Mesenteric fat pad (tissue), 1 donor: ENCODE measurements at places on chromosomes 2 and 18. TPM values are rescaled to one million over a fixed set of nuclear protein-coding genes. Genes with fewer than 3 reads are reported as not detected.

- DNase-seq = no peak
Measured at GRCh38 chr2:237149425-237149824, 63.7 kb downstream of the COPS8 start.

- DNase-seq = no peak
Measured at GRCh38 chr2:227324642-227324994, 433 bp upstream of the MFF start.

GRCh38 chr2:197121255-197121654 is 189.3 kb downstream of the ANKRD44 start:
- no peak for DNase-seq

DNA sequence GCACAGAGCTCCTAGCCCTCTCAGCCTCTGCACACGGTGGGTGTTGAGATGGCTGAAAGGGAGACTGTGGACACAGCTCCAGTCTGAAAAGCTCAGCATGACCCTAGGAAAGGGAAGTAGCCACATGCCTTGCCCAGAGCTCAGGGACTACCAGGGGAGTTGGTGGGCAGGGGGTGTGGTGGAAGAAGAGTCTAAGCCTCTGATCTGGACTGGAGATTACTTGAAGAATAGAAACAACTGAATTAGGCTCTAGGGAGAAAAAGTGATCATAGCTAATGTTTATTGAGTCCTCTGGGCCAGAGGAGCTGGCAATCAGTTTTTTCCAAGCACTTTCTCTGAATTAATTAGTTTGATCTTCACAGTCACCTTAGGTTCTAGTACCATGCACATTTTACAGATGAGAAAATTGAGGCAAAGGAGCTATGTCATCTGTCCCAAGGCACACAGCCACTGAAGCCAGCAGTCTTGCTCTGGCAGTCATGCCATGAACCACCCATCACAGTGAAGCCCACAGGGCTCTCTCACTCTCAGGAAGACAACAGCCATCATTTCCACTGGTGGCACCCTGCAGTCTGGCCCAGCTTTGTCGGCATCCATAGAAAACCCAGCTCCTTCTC is 10.3 kb downstream of the SDC1 start:
- no peak for DNase-seq

DNA sequence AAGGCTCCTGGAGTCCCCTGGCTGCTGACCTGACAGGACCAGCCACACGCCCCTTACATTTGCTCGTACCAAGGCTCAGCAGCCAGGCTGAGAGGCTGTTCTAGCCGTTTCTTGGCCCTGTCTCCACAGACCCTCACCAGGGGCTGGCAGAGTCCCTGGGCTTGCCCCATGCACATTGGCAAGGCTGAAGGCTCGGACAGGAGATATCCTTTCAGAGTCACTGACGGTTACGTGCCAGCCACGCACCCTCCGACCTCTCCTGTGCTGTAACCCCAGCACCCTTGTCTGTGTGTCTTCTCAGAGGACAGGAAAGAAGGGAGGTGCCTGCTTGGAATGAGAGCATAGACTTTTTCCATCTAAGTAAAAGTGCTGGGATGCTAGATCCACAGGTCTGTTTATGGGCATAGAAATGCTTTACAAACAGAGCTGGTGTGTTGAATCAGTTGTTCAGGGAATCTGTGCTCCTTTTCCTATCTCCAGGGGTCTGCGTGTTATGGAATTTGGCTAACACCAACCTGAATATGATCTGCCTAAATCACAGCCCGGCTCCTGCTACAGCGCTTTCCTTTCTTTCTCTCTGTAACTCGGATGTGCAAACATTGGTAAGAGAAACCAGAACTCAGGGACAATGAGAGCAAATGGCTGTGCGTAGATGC is 41.0 kb downstream of the COPS8 start:
- DNase-seq = no peak

- peak; percentile 74 for DNase-seq
Measured at GRCh38 chr2:128252501-128252900, 66.2 kb downstream of the HS6ST1 start.

DNA sequence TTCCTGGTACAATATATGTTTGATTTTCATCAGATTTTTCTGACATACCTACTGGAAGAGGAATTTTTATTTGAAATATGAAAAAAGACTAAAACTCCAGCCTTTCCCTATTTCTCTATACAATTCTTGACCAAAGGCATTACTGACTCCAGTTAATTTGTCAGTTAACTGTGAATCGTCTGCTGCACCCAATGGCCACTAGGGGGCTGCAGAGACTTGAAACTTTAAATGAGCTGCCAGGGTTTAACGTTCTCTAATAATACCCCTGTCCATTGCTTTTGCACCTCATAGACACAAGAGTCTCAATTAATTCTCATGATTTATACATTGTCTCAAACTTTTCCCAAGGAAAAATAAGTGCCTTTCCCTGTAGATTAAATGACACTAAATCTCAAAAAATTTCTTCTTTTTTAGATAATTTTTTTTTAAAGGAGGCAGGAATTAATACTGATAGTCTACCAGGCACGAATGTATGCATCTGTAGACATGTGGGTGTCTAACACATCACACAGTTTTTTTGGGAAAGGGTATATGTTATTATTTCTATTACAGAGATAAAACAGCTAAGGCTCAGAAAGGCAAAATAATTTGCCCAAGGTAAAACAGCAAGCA is 1.8 kb upstream of the ALK start:
- DNase-seq = no peak

PKDCC gene
- total RNA-seq = 289 TPM

GRCh38 chr2:181575024-181575649 is 81.8 kb downstream of the CERKL start:
- DNase-seq = no peak

DNA sequence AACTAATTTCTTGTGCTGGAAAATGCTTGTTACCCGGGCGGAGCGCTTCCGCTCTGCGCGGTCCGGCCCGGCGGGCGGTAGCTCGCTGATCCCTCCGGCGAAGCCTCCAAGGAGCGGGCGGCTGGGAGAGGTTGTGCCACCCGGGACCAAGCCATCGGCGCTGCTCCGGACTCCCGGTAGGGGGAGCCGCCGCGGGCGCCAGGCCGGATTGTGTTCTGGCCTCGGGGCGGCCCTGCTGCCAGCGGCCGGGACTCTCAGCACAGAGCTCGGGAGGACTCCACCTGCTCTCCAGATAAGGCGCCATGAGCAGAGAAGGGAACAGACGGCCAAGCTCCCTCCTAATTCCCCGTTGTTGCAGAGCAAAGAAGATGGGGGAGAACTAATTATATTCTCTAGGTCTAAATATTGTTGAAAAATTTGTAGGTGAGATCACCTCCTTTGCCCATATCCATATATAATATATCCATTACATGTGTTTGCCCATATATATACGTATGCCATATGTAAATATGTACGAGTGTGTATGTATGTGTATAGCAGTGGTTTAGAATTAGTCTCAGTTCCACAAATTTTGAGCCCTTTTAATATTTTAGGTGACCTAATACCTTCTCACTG is 13.8 kb upstream of the SATB2 start:
- no peak for DNase-seq

DNA sequence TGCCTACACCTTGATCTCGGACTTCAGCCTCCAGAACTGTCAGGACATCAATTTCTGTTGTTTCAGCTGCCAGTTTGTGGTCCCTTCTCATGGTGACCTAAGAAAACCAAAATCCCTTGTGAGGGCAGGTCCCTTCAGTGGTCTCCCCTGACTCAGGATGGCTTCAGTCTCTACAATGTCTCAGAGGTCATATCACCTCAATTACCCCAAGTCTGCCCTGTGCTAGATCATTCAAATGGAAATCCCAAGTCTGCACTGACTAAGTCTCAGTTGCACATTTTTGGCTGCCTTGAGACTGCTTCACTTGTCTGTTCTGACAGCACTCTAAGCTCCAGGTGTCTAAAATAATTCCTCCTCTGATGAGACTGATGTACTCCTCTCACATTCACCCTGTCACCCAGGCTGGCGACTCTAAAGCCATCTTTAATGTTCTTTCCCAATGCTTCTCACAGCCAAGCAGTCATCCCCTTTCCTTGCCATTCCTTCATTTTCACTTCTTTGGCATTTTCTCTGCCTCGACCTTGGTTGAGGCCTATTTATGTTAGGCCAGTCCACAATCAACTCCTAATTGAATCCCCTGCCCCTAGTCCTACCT is 470.8 kb downstream of the DLGAP1 start:
- DNase-seq = no peak

MEP1B gene
- total RNA-seq = 0.42 TPM

GRCh38 chr2:72013726-72014125 is 133.9 kb downstream of the CYP26B1 start:
- DNase-seq = peak; percentile 80

DNA sequence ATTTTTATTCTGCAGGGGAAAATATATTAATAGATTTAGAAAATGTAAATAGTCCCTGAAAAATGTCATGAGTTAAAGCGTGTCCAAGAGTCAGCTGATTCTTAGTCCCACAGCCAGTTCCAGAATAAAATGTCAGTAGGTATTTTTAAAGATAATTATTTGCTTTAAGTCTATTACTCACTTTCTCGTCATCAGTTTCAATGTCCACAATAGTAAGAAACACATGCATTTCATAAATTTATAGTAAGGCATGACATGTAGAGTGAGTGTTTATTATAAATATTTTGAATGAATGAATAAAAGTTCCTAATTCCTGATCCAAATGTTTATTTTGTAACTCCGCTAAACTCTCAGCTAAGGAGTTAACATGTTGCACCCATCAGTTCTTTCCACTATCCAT is 1044.0 kb upstream of the PIK3C3 start:
- DNase-seq = no peak

SH3RF3 gene
- total RNA-seq = 20.4 TPM

- no peak for DNase-seq
Measured at GRCh38 chr2:164574931-164575330, 46.4 kb downstream of the GRB14 start.

GRCh38 chr2:236657215-236657614 is 87.6 kb downstream of the ACKR3 start:
- no peak for DNase-seq

DNA sequence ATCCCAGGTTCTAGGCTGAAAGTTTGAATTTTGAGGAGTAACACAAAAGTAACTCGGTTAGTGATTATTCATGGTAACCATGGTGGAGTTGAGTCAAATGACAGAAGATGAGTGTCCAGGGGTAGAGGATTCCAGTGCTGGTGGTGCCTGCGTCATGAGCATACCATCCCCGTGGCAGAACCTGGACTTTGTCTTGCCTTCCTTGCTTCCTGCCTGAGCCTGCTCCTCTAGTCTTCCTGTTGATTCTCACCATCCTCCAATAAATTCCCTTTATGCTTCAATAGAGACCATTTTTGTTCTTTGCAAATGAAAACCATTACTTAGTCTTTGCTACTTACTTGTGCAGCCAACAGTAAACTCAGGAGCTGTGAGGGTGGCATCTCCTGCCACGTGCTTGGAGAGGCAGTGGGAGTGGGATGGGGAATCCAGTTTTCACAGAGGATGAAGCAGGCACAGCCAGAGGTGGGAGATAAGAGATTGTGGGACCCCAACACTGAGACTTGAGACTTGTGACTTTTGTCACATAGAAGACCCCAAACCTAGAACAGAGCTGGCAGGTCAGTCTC is 4.1 kb upstream of the YES1 start:
- DNase-seq = no peak

GRCh38 chr2:240252191-240252871 is 111.9 kb upstream of the OTOS start:
- DNase-seq = peak; percentile 89

- DNase-seq = no peak
Measured at GRCh38 chr2:240348522-240348921, 86.9 kb upstream of the GPC1 start.

DNA sequence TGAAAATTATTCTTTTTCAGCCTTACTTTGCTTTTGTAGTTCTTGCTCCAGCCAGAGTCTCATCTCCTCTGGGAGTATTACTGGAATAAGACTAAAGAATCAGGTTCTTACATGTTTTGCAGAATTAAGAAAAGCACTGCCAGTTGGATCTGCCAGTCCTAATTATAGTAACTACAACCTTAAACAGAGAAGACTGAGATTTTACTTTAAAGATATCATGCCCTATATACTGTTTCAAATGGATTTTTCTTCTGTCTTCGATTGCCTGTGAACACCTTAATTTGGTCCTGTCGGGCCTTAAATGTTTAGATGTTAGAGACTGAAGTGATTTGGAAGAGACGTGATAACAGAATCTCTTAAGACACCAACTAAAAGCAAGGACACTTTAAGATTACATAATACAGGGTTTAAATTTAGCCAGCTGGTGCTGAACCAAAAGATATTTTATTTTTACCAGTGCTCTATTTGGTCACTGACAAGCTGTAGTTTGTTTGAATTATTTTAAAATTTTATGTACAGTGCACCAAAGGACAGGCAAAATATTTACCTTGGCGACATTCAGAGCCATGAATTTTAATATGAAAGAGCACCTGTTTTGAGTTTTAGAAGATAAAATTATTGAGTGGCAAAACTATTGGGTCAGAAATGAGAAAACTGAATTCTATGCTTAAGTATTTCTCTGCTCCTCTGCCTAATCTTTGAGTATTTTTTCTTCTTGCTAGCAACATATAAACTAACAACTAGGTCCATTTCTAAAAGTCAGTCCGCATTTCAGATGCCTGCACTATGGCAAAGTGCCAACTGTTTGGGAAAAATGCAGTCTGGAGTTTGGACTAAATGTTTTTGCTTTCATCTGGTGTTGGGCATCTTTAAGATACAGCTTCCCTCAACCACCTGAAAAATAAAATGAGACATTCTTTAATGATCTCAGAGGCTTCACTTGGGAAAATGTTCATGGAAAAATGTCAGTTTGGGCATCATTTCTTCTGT is 300.0 kb downstream of the XIRP2 start:
- no peak for DNase-seq

DNA sequence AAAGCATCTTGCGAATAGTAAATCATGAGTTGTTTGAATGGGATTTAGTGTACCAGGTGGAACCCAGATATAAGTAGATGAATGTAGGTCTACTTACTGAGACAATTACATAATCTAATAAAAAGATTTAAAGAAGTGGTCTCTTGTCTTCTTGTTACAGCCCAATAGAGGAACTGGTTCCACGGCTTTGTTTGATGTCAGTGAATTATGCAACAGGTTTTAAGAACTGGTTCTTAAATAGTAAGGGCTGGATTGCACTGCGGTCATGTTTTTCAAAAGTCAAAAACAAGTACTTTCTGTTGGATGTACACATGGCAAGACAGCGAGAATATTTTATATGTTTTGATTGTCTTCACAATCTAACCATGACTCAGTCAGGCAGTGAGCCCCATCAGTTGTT is 15.4 kb upstream of the SLC9A2 start:
- no peak for DNase-seq
